ENCODE measurements at places on chromosomes 4 and X. TPM values are rescaled to one million over a fixed set of nuclear protein-coding genes. Genes with fewer than 3 reads are reported as not detected.

The GCNA gene
- total RNA-seq = 3.6 TPM

The ZIC3 gene
- total RNA-seq = not detected

The SHISA3 gene
- 0.18 TPM for total RNA-seq

The STAP1 gene
- total RNA-seq = 45.7 TPM

The IL21 gene
- 0.66 TPM for total RNA-seq

The CXCL11 gene
- 0.48 TPM for total RNA-seq

The PCDH10 gene
- total RNA-seq = not detected

The TRIM2 gene
- 0.23 TPM for total RNA-seq

The PDE6B gene
- 13.5 TPM for total RNA-seq

The HEPH gene
- 0.18 TPM for total RNA-seq

The EXOC1L gene
- not detected for total RNA-seq

The LANCL3 gene
- 0.34 TPM for total RNA-seq

The UGT2A1 gene
- total RNA-seq = not detected

The CT45A5 gene
- total RNA-seq = 0.23 TPM
